Myocyte (in vitro differentiated cells): ENCODE measurements at places on chromosomes 5 and 9. TPM values are rescaled to one million over a fixed set of nuclear protein-coding genes. Genes with fewer than 3 reads are reported as not detected.

DNA sequence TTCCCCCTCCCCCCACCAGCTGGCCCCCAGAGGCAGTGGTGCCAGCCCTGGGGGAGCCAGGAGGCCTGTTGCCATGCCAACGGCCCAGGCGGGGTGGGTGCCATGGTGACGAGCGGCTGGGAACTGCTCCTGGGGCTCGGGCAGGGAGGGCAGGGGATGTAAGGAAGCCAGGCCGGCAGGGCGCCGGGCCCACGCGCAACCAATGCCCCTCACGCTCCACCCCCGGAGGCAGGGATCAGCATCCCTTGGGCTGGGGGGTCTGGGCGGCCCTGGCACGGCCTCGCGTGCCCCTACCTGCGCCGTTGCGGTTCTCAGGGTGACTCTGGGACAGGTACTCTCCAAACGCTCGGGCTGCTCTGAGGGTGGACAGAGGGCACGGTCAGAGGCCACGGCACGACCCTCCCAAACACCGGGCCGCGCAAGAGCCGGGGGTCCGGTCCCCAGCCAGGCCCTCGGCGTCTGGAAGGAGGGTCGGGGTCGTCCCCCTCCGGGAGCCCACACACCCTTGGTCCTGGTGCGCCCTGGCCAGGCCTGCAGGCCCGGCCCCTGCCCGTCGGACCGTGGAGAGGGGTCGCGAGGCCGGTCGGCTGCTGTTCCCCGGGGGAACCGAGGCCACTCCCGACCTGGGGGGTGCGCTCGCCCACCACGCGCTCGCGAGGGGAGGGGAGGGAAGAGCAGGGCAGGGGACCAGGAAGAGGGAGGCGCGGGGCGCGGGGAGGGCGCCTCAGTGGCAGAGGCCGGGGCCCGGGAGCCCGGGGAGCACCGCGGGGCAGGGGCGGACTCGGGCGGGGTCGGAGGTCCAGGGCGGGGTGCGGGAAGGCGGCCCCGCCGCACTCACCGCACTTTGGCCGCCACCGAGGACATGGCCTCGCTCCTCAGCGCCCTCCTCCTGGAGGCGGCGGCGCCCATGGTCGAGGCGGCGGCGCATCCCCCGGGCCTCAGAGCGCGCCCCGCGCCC, 661 bp downstream of the NSMF start:
- peak; percentile 28 for DNase-seq

GRCh38 chr9:16715404-16715803, 155.1 kb downstream of the BNC2 start:
- no peak for DNase-seq

DNA sequence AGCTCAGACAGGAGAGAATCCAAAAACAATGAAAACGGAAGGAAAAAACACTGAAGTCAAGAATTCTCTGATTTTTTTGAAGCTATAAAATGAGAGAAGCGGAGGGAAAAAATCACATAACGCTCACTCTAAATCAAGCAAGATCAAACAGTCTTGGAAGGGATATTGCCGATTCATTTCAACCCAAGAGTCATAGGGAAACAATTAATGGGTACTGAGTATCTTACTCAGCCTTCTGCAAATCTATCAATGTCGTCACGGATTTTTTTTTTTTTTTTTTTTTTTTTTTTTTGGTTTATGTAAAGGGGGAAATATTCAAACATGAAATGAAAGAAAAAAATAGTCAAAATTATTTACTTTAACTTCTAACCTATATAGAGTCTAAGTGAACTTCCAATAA, 9.5 kb downstream of the MEF2C start:
- DNase-seq = no peak

NCS1 gene
- 55.2 and 59.7 TPM in 2 replicates for total RNA-seq

DNA sequence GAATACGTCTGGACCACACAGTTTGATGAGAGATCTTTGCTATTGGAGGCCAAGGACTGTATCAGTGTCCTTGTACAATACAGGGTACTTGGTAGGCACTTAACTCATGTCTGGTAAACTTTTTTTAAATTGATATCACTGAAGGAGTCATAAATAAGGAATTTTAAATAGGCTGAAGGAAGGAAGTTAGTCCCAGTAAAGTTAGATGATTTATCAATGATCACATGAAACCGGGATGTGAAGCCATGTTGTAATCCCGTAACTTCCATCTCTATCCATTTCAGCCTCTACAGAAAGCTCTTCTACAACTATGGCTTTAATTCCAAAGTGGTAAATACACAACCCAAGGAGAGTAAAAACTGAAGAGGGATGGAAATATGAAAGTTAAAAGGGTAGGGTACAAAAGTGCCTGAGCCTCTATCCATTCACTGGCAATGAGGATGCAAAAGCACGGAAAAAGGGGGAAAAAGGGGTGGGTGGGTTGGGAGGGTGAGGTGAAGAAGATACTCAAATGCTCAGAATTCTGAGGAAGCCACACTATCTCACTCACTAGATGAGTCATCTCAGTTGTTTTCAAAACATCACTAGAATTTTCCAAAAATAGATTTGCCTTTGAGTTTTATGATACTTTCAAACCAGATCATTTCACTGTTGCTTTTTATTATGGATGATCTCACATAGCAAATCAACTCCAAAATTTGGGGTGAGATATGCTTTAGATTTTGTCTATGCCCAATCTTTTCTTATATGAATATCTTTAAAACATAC, 1053.5 kb downstream of the NR2F1-AS1 start:
- DNase-seq = peak; percentile 68

- DNase-seq = no peak
These were observed 9.2 kb downstream of the SLC6A3 start for GRCh38 chr5:1436036-1436435.

DNA sequence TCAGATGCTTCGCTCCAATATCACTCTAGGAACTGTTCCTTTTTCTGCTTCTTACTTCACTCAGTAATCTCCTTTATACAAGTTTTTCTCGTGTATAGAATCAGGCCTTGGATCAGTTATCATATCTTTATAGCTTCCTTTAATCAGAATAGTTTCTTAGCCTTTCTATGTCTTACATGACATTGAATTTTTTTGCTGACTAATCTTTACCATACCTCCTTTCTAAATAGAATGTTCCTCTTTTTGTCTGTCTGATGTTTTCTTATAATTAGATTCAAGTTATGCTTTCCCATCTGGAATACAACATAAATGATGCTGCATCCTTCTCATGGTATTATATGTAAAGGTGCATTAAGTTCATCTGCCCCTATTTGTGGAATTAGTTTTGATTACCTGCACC, 40.2 kb upstream of the TYRP1 start:
- no peak for DNase-seq

TSLP gene
- total RNA-seq = 0.42 and 1.2 TPM in 2 replicates

ACTL7B gene
- total RNA-seq = not detected in 2 replicates

DNA sequence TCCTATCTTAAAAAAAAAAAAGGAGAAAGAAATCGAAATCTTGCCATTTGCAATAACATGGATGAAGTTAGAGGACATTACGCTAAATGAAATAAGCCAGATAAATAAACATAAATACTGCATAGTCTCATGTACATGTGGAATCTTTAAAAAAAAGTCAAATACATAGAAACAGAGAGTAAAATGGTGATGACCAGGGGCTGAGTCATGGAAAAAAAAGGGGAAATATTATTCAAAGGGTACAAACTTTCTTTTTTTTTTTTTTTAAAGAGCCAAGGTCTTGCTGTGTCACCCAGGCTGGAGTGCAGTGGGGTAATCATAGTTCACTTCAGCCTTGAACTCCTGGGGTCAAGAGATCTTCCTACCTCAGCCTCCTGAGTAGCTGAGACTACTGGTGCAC, 310.1 kb downstream of the ZNF608 start:
- DNase-seq = no peak

TAF11L5 gene
- total RNA-seq = not detected in 2 replicates

DNA sequence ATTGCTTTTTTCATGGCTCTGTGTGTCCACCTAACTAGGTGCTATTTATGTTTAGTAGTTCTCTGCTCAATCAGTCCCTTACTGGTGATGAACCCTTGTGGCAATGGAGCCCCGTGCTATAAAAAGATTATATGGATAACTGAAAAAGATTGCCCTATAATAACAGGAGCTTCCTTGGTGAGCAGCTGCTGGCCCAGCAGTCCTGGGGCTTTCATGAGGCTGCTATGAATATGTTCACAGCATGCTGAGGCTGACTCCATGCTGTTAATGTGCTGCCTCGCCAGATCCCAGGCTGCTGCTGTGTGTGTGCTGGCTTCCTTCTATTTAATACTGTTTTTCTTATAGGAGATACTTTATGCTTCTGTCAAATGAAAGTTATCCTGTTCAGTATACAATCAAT, 357.5 kb downstream of the TAF11L14 start:
- DNase-seq = no peak

DNA sequence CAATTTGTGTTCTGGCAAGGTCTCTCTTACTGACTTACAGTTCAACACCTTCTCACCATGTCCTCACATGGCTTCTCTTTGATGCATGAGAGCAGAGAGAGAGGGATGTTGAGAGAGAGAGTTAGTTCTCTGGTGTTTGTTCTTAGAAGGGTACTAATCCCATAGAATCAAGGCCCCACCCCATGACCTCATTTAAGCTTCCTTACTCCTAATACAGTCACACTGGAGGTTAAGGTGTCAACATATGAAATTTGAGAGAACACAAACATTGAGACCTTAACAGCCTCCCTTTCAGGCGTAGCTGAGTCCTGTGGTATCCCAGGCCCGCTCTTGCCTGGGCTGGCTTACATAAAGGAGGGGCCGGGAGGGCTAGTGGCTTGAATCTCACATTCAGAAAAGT, 10.6 kb upstream of the SEMA6A start:
- DNase-seq = no peak

- DNase-seq = no peak
These were observed 21.4 kb upstream of the ALDOB start for GRCh38 chr9:101457003-101457402.

DNA sequence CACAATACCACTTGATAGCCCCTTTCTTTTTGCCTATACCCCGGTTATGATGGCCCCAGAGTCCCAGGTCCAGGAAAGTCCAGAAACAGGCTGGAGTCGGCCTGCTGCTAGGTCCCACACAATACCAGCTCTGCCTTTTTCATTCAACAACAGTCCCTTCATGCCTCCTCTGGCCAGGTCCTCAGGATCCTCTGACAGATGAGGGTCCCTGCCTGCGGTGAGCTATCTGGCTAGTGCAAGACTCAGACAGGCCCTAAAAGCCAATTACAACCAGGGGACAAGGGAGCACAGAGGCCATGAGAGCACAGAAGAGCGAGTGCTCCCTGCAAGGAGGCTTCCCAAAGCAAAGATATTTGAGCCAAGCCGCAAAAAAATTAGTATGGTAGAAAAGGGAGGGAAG, 84.8 kb upstream of the ZBTB43 start:
- no peak for DNase-seq

DNA sequence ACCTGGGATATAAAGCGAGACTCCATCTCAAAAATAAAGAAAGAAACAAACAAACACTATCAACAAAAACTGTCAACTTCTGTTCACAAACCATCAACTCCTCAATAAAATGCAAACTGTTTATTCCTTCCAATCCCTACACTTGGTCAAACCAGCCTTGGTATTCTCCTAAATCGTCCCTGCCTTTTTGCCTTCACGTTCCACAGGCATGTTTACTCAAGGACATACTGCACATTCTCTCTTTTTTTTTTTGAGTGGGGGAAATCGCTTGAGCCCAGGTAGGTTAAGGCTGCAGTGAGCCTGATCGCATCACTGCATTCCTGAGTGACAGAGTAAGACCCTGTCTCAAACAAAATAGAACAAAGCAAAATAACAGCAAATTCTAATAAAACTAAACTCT, 13.0 kb downstream of the UBAP2 start:
- DNase-seq = no peak

GRCh38 chr5:180331647-180331950, 21.5 kb downstream of the GFPT2 start:
- DNase-seq = peak; percentile 31

DNA sequence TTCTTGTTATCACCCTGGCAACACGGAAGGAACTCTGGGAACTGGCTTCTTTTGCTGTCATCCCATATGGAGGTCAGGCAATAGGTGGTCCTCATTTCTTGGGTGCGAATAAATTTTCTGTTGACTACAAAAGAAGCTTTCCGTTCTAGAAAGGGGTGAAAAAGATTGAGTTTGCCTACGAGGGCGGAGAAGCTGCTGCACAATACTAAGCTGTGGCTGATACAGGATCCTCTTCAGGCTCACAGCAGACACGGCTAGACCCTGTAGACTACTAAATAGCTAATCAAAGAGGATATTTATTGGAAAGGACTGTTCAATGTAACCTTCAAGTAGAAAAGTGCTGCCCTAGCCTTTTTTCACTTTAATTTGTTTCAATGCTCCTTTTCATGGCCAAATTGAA, 58.1 kb downstream of the TJP2 start:
- no peak for DNase-seq

GRCh38 chr9:87270221-87270847, 227.3 kb upstream of the DAPK1 start:
- DNase-seq = peak; percentile 85

- no peak for DNase-seq
These were observed 72.6 kb upstream of the ENTREP1 start for GRCh38 chr9:69252436-69252835.
